Right lung (tissue), 10 donors: ENCODE measurements at places on chromosomes 7 and 10. TPM values are rescaled to one million over a fixed set of nuclear protein-coding genes. Genes with fewer than 3 reads are reported as not detected.

The UCMA gene
- 0.37 TPM for polyA plus RNA-seq

The GNAT3 gene
- polyA plus RNA-seq = not detected

The LAMB4 gene
- polyA plus RNA-seq = 0.28 TPM

The PRSS58 gene
- not detected for polyA plus RNA-seq

The FAM24B gene
- polyA plus RNA-seq = 4.9 TPM

The TMEM236 gene
- 0.54 TPM for polyA plus RNA-seq

The FZD1 gene
- polyA plus RNA-seq = 53.6 TPM

The TUBAL3 gene
- polyA plus RNA-seq = not detected

The LIPN gene
- polyA plus RNA-seq = not detected

The NRAP gene
- 0.29 TPM for polyA plus RNA-seq

The SRGN gene
- 31.3 TPM for polyA plus RNA-seq

The CNNM1 gene
- polyA plus RNA-seq = 0.22 TPM

The INTS15 gene
- polyA plus RNA-seq = 28.8 TPM

The VPS37D gene
- polyA plus RNA-seq = 12.3 TPM

The CAMK2G gene
- polyA plus RNA-seq = 30.7 TPM

DNA sequence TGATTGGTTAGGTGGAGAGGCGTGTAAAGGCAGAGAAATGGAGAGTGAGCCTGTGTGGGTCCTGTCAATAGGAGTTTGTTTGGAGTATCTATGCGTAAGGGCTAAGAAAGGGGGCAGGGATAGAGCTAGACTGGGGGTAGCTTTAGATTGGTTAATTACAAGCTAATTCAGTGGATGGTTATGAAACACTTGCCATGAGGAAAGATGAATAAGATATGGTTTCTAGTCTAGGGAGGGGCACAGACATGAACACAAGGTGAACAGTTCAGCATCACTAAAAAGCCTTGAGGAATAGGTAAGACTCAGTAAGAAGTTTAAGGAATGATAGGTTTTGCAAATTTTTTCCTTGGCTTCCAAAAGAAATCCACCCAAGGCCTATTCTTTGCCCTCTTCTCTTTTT lies 50.6 kb downstream of the PLPP4 start:
- no peak for DNase-seq

DNA sequence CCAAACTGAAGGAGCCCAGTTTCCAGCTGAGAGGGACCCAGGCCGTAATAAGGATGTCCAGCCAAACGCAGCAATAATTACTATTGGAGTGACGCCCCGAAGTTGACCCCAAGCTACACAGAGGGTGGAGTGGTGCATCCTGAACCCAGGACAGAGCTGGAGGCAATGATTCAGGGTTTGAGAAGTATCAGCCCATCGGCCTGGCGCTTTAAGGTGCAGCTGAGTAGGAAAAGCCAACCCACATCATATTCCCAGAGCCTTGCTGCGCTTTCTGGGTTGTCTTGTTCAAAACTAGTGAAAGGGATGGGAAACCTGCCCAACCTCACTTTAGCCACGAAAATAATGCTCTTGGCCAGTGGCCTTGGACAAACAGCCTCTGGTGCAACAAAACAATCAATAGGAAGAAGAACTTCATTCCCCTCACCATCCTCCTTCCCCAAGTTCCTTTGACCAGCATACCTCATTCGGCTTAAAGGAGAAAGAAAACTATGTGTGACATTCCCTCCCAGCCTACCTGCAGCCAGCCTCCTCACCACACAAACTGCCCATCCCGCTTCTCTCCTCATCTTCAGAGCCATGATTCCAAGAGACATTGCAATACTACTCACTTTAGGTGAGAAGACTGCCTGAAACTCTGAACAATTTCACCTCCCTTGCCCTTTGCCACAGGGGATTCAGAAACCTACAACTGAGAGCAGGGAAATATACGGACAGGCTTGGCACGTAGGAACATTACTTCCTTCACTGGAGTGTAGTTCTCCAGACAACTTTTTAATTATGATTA lies 217.2 kb upstream of the MKLN1 start:
- no peak for DNase-seq

DNA sequence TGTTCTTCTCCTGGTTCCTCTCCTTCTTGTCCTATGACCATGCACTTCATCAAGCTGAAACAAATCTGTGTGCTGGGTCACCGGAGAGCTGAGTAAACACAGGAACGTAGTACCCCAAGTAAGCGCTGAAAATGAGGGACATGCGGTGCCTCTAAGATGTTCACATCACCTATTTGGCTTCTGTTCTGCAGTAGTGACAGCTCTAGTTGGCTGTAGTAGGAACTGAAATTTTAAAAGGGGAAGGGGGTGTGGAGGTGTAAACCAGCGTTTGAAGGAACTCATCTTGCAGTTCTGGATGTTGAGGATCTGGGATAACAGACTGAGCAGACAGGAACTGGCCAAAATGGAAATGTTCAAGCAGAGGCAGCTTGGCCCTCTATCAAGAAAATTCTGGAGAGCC lies 85.2 kb downstream of the WNT2 start:
- no peak for DNase-seq

GRCh38 chr7:155815332-155816191 lies 3.3 kb upstream of the SHH start:
- DNase-seq = no peak

- no peak for DNase-seq
Observed at GRCh38 chr10:89086801-89087521, 96.4 kb downstream of the FAS start.

GRCh38 chr10:23100331-23101030 lies 5.1 kb downstream of the MSRB2 start:
- DNase-seq = no peak

DNA sequence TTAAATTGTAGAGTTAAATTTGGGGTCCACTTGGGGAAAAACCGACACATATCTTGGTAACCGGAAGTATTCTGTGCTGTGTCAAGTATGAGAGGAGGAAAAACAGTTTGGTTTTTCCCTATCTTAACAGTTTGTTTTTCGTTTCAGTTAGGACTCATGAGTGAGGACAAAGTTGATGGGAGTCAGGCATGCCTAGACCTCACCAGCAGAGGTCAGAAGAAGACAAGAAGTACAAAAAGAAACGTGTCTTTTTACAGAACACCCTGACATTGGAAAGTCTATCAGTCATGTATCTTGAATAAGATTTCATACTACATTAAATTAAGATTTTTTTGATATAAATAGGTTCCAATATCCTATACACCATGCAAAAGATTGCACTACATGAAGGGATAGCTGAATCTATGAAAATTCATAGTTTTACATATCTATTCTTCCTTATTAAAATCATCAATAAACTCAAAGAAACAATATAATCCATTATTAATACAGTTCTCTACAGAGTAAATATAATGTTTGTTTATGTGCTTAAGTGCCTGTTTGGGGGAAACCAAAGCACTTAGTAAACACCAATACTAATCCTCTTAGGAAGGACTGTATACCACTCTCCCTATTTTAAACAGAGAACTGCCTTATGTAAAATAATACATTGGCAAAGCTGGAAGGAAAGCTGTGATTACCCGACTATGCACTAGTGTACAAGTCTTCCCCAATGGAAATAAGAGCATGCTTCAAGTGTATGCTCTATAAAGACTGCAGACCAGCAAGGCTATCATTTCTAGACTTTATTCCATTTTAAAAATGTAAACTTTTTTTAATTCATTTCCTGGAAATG lies 95.6 kb downstream of the USP6NL start:
- DNase-seq = peak; percentile 56

GRCh38 chr10:94412449-94412848 lies 10.1 kb downstream of the TBC1D12 start:
- peak; percentile 51 for DNase-seq

GRCh38 chr10:102195296-102195870 lies 30.7 kb upstream of the ELOVL3 start:
- DNase-seq = no peak

DNA sequence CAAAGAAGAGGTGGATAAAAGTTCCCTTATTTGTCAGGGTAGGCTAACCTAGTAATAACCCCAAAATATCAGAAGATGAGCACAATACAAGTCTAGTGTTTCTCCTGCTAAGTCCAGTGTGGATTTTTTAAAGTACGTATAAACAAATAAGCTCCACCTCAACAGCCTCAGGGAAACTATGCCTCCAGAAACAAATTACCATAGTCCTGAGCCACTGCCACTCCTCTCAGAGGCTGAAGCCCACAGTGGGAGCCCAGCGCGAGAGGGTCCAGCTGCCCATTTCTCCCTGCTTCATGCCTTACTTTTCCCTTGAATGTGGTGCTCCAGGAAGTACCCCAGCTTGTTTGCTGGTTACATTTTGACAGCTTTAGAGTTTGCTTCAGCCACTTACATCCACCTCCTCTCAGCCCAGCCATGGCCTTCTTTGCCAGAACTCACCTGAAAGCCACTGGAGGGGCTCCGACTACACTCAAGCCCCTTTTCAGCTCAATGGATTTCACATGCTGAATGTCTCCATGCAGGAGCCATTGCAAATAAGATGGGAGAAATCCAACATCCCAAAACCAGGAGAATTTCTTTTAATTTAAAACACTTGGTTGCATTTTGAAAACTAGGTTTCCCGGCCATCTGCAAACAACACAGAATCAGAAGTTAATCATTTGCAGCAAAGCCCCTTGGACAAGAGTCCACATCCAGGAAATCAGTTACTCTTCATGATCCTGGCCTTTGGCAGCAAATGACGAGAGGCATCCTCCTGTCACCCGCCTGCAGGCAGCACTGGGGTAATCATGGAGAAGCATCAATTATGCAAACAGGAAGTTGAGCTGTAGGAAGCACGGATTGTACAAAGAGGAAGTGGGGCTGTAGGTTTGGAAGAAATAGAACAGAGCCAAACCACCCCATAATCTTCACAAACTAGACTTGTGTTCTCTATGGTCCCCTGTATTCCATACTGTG lies 138.1 kb downstream of the HERPUD2 start:
- DNase-seq = no peak

- DNase-seq = no peak
Observed at GRCh38 chr7:34552502-34552901, 105.5 kb upstream of the NPSR1 start.

DNA sequence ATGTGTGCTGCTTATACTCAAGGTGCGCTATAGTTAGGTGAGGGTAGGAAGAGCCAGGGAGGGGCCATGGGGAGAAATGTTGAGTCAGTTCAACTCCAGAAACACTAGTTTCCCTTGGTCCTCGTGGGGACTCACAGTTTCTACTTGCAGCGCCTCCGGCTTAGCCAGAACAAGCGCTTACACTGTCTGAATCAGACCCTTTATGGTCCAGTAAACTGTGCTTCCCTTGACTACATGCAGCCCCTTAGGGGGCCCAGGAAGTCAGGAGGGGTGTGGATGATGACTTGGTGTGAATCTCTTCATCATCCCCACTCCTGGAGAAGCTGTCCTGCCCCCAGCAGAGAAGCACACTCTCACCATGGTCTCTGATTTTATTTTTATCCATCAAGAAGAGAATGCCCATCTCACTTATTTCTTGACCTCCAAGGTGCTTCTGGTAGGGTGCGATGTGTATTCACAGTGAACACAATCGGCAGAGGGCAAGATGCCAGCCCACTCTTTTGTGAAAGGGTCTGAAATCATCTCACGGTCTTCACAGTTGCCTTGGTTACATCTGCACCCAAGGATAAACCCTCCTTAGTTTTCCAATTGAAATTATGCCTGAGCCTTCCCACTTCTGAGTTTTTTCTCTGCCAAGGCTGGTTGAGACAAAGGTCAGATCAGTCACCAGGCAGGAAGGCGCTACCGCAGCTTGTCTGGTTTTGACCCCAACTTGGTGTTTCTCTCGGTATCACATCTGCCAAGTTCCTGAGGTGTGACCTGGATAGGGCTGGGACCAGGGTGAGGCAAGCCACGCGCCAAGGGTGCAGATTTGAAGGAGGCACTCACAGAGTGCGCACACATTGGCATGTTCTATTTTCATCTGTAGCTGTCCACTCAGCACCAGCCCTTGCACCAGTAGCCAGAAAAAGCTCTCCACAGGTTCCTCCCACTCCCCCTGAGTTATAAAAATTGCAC lies 62.7 kb upstream of the LRRC4 start:
- DNase-seq = no peak

- no peak for DNase-seq
Observed at GRCh38 chr7:83111391-83111790, 51.3 kb downstream of the PCLO start.

GRCh38 chr7:28267012-28267411 lies 86.4 kb upstream of the JAZF1 start:
- DNase-seq = no peak

DNA sequence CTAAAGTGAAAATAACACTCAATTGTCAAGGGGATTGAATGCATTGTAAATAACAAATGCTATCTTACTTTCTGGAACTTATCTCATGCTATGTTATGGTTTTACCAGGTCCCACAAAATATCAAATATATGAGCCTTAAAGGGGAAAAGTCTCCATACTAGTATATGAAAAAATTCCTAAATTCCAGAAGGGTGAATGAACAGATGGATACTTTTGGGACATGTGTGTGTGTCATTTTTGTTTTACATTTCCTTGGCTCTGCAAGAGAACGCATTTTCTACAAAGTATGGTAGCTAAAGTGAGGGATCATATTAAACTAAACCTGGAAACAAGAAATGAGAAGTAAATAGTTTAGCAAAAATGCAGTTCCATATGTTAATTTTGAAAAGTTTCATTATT lies 682.8 kb downstream of the INHBA start:
- no peak for DNase-seq

DNA sequence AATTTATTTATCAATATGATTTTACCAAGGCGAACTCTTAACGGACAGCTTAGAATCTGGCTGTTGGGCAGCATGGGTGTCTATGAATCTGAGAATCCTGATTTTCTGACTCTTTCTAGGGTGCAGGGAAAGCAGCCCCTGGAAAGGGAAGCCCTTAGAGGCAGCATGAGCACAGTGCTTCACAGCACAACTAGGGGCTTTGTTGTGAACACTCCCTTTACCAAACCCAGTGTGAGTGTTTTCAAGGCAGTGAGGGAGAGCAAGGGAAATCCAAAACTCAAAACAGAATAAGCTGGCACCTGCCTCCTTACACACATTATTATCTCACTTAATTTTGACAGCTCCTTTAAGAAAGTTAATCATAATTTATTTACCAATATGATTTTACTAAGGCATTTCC lies 116.3 kb upstream of the CSTF2T start:
- DNase-seq = no peak

GRCh38 chr10:69290993-69291392 lies 12.7 kb downstream of the HK1 start:
- no peak for DNase-seq

DNA sequence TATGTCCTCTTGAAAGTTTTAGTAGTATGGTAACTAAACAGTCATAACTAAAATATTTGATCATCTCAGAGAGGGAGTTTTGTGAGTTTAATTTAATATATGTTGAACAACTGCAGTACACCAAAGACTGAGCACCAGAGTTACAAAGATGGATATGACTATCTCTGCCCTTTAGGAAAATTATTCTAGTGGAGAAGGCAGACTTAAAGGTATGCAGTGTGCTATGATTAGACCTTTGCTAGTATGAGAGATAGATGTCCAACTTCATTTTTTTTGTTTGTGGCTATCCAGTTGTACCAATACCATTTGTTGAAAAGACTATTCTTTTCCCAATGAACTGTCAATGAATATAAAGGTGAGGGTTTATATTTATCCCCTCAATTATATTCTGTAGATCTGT lies 33.4 kb downstream of the AKAP9 start:
- no peak for DNase-seq

- no peak for DNase-seq
Observed at GRCh38 chr7:89316584-89317251, 521.2 kb upstream of the TEX47 start.

- DNase-seq = no peak
Observed at GRCh38 chr7:121366852-121367431, 29.2 kb downstream of the FAM3C start.

- DNase-seq = no peak
Observed at GRCh38 chr7:23893176-23893941, 183.3 kb downstream of the STK31 start.

GRCh38 chr7:70459546-70459945 lies 672.4 kb upstream of the GALNT17 start:
- no peak for DNase-seq
